ENCODE measurements at places on chromosomes 1 and 21.

DNA sequence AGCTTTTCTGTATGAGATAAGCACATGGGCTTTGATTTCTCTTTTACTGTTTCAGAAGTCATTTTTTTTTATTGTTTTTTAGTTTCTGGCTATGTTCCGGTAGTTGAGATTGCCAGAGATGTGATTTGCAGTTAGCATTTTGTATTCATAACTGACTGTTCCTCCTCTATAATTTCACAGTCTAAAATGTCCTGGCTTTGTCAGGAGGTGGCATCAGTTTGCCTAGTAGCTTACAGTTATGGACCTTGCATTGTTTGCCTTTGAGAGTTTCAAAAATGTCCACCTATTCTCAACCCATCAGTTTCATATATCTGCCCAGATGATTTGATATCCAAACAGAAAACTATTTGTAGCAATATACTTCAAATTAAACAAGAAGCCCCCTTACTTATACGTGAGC is 39.5 kb upstream of the ST6GALNAC3 start:
- DNase-seq = no peak

GRCh38 chr1:183604038-183604808 is 14.0 kb upstream of the NCF2 start:
- DNase-seq = no peak

GRCh38 chr1:10210841-10211804 is 753 bp downstream of the KIF1B start:
- DNase-seq = peak; percentile 88

- DNase-seq = peak; percentile 86
These were observed 102.8 kb downstream of the RHOU start for GRCh38 chr1:228837817-228838716.

- DNase-seq = no peak
These were observed 1817.1 kb downstream of the BRINP3 start for GRCh38 chr1:188660572-188660971.

GRCh38 chr1:10161541-10162290 is 48.7 kb upstream of the KIF1B start:
- no peak for DNase-seq
